GM20000 (cell line): ENCODE measurements at places on chromosomes 3 and 15.

DNA sequence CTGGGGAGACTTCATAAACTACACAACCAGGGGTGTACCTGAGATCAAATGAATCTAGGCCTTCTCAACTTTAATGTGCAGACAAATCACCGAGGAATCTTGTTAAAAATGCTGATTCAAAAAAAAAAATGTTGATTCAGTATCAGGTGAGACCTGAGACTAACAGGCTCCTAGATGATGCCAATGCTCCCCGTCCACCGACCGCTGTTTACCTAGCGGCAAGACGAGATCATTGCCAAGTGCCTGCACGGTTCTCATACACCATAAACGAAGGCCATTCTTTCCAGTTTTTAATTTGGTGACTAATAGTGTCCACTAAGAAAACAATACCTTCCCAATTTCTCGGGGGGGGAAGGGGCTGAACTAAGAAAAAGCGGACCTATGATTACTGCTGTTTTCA, 2.5 kb upstream of the FSIP1 start:
- no peak for DNase-seq

DNA sequence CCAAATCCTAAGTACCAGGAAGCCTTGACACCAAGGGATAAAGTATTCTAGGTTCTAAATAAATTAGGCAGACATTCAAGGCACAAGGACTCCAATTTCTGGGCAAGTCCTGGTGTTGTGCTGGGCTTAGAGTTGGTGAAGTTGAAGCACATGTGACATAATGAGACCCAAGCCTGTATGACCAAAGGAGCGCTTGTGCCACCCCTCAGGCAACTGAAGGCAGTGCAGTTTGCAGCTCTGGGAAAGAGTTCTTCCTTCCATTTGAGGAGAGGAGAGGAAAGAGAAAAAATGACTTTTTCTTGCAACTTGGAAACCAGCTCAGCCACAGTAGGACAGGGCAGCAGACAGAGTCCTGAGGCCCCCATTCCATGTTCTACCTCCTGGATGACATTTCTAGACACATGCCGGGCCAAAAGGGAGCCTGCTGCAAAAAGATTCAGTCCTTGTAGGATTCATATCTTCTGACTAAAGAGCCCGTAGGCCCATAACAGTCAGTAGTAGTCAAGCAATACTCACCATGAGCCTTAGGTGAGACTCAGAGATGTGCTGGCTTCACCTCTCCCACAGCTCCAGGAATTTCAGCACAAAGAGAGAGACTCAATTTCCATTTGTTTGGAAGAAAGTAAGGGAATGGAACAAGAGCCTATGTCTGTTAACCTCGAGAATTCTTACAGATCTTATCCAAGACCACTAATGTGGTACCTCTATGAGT, 588.8 kb upstream of the BCHE start:
- DNase-seq: no peak

DNA sequence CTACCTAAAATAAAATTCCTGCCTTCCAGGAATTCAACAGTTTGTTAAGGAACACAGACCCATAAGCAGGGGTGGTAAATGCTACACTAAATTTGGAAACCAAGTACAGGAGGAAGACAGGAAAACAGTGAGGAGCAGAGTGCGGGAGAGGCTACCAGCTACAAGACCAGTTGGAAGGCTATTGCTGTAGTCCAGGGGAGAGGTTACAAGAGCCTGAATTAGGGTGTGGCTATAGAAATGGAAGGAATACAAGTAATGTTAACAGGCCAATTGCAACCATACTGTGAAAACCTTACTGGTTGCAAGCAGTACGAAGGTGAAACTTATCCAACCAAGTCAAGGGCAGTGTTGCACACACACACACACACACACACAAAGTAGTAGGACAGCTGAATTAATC, 880 bp upstream of the ARMC8 start:
- DNase-seq: no peak

GRCh38 chr3:67662733-67663132, 8.3 kb upstream of the SUCLG2 start:
- peak; percentile 9 for DNase-seq

- no peak for DNase-seq
These were observed 230.3 kb upstream of the TBL1XR1 start for GRCh38 chr3:177427540-177427939.

GRCh38 chr3:187051066-187051465, 88.2 kb downstream of the RPL39L start:
- DNase-seq: no peak

DNA sequence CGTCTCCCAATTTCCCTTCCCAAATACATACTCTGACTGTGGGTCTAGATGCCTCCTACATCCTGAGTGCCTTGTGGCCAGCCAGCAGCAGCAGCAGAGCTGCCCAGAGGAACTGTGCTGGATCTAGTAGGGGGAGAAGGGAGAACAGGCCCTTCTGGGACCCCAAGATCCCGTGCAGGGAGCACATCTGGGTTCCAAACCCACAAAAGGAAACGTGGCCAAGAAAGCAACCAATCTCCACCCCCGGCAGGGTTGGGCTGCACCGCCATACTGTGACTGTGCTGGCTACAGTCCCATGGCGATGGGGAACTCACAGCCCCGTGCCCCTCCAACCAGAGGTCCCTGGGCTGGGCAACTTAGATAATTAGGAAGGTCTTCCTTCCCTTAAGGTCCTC, 86.3 kb downstream of the PPCDC start:
- no peak for DNase-seq

DNA sequence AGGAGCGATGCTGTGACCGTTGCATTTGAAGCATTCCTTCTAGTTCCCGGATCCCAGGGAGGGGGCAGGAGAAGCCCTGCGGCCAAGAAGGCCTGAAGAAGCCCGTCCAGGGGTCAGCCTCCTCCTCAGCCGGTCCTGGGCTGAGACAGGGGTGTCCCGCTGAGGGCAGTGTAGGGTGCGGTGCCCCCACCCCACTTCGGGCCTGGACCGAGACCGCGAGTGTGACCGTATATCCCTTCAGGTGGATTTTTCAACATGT, 2.8 kb downstream of the OCA2 start:
- DNase-seq: no peak

GRCh38 chr15:40307421-40308211, at the start of gene PLCB2:
PLCB2 (minus strand) TSS chr15:40307935; CDS start chr15:40307672, 263 bp downstream.
- peak; percentile 78 for DNase-seq

- DNase-seq: no peak
These were observed 175.4 kb upstream of the LPP start for GRCh38 chr3:187978433-187979011.

DNA sequence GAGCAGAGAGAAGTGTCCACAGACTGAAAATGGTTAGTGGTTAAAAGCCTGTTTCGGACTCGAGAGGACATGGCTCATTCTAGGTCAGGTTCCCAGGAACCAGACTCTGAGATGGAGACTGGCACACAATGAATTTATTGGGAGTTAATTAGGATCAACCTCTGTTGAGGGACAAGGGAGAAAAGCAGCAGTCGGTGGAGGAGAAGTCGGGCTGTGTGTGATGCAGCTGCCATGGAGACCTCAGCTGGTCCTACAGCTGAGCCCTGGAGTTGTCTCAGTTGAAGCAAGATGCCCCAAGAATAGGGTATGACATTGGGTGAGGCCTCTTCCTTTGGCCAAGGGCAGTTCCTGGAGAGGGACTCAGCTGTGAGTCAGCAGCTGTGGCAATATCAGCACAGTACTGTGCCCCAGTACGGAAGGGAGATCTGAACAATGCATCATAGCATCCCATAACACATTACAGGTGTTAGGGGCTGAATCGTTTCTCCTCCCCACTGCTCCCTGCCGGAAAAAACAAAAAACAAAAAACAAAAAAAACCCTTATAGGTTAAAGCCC, 105.4 kb downstream of the ABHD5 start:
- no peak for DNase-seq

DNA sequence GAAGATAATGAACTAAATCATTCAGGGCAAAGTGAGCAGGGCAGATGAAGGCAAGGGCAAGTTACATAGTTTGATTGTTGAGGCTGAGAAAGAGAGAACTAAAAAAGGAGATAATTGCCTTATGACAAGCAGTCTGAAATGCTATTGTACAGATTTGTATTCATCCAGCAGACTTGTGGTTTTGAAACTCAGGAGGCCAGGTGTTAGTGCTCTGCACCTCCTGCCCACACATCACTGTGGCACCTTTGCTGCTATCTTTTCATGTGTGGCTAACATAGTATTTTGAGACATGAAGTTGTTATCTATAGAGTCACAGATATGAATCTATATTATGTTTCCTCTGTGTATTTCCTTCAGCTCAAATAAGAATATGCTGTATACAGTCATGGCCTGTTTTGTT, 24.3 kb upstream of the SUCLG2 start:
- peak; percentile 6 for DNase-seq

GRCh38 chr15:25884370-25884769, 21.2 kb upstream of the ATP10A start:
- no peak for DNase-seq

- DNase-seq: no peak
These were observed 34.5 kb downstream of the ESYT3 start for GRCh38 chr3:138468886-138469285.
